NCI-H1417 treated with DMSO at 0.1 percent for 48 hours (cell line): ENCODE measurements at places on chromosomes 4 and X.

DNA sequence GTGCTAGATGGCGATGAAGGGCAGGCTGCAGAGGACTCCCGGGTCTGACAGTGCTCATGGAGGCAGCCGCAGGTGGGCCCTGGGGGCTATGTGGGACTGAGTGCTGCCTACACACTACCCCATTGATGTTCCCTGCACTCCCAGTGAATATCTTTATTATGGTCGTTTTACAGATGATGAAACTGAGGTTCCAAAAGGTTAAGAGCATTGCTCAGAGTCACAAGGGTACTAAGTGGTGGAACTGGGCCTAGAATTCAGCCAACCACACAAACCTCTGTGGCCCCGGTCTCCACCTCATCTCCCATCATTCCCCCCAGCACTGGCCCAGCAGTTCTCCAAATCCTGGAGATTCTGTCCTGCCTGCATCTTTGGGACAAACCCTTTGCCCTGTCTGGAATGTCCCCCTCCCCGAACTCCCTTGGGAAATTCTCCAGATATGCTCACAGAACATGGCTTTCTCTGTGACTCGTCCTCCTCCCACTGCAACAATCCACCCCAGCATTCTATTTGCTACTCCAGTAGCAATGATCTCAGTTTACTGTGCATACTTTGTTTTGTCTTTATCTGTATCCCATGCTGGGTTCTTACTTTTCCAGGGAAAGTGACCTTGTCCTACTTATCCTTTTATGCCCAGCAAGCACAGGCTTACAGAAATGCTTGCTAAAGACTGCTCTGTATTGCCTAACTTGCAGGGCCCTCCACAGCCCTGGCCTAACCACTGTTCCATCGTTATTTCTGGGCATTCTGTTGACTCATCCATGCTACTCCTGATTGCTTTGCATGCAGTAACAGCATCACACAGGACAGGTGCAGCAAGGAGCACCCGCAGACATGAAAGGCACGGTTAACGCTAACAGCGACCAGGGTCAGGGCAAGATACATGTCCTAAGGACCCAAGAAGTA, 14.0 kb downstream of the PNMA6F start:
- no peak for DNase-seq

GRCh38 chrX:129006491-129006890, 516.8 kb downstream of the SMARCA1 start:
- DNase-seq: no peak

DNA sequence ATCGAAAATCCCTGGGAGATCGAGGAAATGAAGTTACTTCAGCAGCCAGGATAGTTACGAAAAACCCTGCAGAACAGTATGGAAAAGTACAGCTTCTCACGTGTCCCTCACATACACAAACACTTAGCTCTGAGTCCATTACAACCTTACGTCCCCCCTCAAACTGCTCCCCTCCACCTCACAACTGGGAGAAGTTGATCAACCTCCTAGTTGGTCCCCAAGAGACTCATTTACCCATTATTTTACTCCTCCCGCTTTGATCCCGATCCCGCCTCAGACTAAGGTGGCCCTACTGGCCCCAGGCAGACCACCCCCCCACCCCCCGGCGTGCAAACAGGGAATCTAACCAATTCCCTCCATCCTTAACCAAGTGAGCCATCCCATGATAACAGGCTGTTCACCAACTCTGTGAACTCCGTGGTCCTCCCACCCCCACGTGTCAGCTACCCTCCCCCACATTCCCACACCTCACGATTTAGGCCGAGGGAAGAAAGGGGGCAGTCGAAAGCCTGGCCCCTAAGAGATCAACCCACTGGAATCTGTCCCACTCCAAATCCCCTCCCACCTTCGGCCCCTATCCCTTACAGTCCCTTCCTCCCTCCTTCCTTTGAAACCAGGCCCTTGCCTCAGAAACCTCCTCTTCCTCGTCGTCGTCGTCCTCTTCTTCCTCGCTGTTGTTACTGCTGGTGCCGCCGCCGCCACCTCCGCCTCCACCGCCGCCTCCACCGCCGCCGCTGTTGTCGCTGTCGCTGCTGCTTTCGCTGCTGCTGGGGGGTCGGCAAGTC, 755 bp downstream of the ANKRD17 start:
- DNase-seq: no peak

DNA sequence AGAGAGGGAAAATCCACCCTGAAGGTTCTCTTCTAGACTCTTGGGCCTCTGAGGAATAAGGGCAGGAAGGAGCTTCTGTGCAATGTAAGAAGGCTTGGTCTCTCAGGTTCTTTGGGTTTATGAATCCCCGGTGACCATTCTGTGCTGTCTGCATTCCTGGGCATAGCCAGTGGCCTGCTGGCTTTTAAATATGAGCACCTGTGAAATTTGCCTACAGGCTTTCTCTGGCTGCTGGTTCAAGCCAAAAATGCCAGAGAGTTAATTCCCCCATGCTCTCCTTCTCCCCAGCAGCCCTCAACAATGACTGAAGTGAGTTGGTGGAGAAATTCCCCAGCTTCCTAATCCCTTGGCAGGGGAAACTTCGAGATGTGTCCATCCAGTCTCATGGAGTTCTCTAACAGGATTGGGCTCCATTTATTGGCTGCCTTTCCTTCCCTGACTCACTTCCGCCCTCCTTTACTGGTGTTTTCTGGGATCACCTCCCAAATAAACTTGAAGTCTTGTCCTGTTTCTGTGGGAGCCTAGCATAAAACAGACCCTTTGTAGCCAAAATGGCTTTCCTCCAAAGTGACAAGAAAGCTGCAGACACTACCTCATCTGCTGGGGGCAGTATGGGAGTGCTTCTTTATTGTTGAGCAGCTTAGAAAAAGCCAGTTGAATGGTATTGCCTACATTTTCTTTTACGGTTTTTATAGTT, 179.4 kb upstream of the CASK start:
- no peak for DNase-seq

DNA sequence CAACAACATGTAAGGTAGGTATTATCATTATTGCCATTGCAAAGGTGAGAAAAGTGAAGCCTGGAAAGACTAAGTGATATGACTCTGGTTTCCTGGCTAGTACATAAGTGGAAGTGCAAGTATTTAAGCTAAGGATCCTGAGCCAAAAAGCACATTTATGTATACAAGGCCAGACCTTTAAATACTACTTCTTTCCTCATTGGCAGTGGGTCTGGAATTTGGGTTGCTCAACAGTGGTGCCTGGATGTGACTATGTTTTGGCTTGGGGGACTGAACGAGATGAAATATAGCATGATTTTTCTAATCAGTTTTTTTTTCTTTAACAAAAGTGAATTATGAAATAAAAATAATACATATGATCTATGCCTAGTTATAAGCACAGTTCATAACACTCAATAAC, 7.4 kb upstream of the FGF13 start:
- no peak for DNase-seq

GRCh38 chr4:139664442-139664841, 1.2 kb upstream of the MGST2 start:
- no peak for DNase-seq
